Amygdala (tissue), 56 donors: ENCODE measurements at places on chromosomes 2 and 18.
A peak's percentile ranks its signal among the peaks of the same experiment; 100 is the strongest.

- no peak for DNase-seq
Measured at GRCh38 chr2:46493971-46494250, 14.5 kb downstream of the TMEM247 start.

DNA sequence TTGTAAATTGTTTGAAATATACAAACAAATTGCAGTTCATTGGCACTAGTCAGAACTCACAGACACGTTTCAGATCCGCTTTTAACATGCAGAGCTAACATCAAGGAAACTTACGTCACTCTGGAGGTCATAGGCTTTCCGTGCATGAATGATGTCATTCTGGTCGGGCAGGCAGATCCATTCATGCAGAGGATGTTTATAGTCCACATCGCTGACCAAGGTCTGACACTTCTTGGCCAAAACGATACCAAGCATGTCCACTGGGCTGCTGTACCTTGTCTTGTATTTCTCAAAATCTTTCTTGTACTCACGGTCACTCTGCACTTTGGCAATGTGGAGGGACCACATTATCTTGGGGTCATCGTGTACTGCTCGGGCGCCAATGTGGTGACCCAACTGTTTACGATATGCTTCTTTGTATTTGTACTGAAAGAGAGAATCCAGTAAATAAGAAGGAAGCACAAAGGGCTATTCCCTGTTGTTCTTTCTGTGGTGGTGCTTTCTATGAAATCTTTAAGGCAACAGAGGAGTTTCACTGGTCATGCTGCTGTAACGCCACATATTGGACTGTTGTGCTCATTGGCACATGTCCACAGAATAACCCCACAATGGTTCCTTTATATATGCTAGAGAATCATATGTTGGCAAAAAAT, 114.8 kb downstream of the NEB start:
- DNase-seq = no peak

GRCh38 chr2:16608661-16609643, 56.7 kb downstream of the CYRIA start:
- DNase-seq = peak; percentile 50

DNA sequence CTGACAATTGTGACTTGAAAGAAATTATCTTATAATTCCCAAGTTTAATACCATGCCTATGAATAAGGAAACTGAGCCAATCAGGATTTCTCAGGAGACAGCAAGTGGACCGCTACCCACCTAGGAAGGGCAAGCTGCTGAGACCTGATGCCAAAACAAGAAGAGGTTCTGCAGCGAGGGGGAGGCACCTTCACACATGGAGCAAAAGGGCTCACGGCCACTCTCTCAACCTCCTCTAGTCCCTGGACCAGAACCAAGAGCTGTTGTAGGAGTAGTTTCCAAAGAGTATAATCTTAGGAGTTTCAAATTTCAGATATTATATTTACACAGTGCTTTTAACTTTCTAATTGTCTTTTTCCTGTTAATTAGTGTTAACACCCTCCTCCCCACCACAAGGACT, 154.7 kb upstream of the ETAA1 start:
- DNase-seq = no peak

DNA sequence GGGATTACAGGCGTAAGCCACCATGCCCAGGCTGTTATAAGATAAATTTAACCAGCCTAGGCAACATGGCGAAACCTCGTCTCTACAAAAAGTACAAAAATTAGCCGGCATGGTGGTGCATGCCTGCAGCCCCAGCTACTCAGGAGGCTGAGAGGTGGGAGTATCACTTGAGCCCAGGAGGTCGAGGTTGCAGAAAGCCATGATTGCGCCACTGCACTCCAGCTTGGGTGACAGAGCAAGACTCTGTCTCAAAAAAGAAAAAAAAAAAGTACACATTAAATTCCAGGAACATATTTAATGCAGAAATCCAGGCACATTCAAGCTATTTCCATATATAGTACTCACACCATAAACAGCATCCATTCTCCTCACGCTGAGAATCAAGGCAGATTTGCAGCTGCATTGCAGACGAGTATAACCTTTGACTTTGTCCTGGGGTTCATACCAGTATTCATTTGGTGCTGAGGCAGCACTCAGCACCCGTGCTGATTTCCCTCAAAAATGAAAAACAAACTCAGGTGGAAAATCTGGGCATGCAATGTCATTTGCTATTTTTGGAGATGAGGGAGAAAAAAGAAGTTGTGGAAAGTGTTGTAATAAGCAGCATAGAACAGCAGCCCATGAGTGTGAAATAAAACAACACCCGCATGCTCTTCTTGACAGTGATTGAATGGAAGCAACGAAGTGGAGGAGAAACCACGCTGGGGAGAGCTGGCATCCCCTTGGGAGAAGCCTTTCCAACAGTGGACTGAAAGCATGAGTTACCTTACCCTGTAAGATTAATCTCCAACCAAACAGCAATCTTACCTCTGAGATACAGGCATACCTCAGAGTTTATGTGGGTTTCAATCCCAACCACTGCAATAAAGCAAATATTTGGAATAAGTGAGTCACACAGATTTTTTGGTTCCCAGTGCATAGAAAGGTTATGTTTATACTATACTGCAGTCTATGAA, 46.8 kb upstream of the ANXA4 start:
- DNase-seq = no peak

- DNase-seq = no peak
Measured at GRCh38 chr2:129935118-129935517, 44.3 kb upstream of the RAB6C start.

GRCh38 chr2:105610576-105611332, 134.0 kb upstream of the NCK2 start:
- DNase-seq = no peak

- no peak for DNase-seq
Measured at GRCh38 chr2:197940382-197940781, 136.0 kb downstream of the PLCL1 start.

DNA sequence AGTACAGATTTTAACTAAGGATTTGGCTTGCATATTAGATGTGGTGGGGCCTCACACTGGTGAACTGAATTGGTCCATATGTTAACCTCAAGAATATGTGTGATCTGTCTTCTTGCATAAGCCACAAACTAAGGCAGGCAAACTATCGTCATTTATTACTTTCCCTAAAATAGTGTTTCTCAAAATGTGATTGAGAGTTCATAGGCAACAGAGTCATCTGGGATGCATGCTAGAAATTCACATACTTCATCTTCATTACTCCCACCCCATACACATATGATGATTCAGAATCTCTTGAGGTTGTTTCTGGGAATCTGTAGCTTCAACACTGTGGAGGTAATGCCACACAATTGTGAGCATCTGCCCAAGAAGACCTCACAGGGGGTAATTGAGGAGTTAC, 822.8 kb upstream of the CDH2 start:
- no peak for DNase-seq

DNA sequence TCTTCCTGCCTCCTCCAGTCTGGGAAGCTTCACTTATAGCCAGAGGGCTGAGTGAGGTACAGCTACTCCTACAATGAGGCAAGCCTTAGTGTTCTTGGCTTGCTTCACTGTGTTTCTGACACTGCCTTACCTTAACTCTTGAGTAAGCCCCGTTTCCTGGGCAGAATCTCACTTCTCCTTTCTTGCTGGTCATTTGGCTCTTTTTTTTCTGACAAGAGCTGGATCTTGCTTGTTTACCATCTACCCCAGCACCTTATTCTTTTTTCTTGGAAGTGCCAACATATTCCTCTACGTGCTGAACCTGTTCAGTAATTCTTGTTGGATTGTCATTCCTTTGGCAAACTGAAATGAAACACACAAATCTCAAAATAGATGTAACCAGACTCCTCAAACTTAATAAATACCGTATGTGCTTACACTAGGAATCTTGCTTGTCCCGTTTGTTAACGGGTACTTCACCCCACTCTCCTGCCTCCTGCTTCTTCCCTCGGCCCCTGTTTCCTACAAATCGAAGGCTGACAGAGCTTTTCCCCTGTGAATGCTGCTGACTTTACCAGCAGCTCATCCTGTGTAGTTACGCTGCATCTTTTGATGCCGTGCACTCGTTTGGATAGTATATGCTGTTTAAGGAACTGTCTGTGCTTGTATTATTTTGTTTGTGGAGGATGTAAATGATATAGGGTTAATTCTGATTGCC, 132.2 kb downstream of the FMNL2 start:
- no peak for DNase-seq

GRCh38 chr2:45263147-45263546, 253.9 kb upstream of the SIX2 start:
- no peak for DNase-seq

- DNase-seq = no peak
Measured at GRCh38 chr2:182615036-182615435, 101.0 kb upstream of the DNAJC10 start.

GRCh38 chr2:41222593-41222992, 770.7 kb upstream of the SLC8A1 start:
- DNase-seq = no peak

- no peak for DNase-seq
Measured at GRCh38 chr18:58161659-58162058, 117.6 kb downstream of the NEDD4L start.

GRCh38 chr18:65938592-65939372, 188.0 kb downstream of the CDH7 start:
- DNase-seq = no peak
